ENCODE measurements at places on chromosomes 4 and X. TPM values are rescaled to one million over a fixed set of nuclear protein-coding genes. Genes with fewer than 3 reads are reported as not detected.
A peak's percentile ranks its signal among the peaks of the same experiment; 100 is the strongest.

DNA sequence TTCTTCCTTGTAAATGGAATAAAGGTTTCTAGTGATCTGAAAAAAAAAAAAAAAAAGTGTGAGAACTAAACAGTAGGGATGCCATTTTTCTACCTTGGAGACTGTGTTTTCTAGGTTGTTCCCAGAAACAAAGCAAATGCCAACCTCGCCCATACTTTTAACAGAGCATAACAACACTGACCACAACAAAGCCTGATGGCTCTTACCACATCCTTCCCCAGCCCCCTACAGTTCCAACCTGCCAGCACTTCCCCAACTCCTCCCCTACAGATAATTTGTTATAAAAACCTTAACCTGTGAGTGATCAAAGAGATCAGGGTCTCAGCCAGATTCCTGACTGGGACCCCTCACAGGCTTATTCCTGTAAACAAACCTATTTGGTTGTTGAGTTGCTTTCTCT lies 940.0 kb downstream of the SH3BGRL start:
- no peak for DNase-seq
- H3K27ac ChIP-seq = no peak overlapping the region
- no peak overlapping the region for H3K4me3 ChIP-seq
- H3K4me1 ChIP-seq = no peaks in the 10 kb centered on the region
- no peaks in the 10 kb centered on the region for H3K27me3 ChIP-seq

- H3K27me3 ChIP-seq = no peaks in the 10 kb centered on the region
- no peaks in the 10 kb centered on the region for H3K36me3 ChIP-seq
- DNase-seq = no peak
Measured at GRCh38 chrX:154596290-154596929, 11.5 kb downstream of the CTAG1A start.

DNA sequence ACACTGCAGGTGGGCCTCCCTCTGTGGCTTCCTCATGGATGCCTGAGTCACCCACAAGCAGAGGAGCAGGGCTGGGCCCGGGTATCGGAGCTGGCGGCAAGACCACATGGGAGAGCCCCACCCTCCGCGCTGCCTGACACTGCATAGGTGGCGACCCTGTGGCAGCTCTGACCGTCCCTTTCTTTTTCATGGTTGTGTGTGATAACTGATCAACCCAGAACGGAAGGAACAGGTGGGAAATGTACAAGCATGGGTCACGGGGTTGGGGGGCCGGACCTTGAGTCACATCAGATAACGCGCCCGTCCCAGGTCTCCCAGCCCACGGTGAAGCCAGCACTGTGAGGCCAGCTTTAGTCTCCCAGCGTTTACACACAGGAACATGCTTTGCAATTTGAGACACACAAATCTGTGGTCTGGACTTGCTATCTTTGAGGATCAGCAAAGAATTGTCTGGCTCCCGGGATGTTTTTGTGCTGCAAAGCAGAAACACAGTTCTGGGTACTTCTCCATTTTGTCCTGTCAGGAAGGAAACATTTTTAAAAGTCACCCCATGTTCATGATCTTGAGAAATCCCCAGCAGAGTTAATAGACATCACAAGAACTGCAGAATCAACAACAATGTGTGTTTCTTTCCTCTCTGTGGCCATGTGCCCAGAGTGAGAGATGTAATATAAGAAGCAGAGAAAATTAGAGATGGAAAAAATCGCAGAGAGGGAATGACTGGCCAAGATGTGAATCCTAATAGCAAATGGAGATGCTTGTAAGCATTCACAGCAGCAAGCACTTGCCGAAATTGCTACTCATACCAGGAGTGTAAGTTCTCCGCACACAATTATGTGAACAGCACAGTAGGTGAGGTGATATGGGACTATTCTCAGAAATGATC lies 70.1 kb upstream of the CBR4 start:
- DNase-seq = peak; percentile 58
- H3K4me3 ChIP-seq = peak overlapping the region; percentile 32
- H3K27me3 ChIP-seq = no peaks in the 10 kb centered on the region
- H3K36me3 ChIP-seq = no peaks in the 10 kb centered on the region
- no peaks in the 10 kb centered on the region for H3K4me1 ChIP-seq
- peak overlapping the region; percentile 90 for H3K27ac ChIP-seq

GRCh38 chr4:170259631-170260153 lies 169.9 kb upstream of the AADAT start:
- peak; percentile 23 for DNase-seq
- no peak overlapping the region for H3K27ac ChIP-seq
- no peaks in the 10 kb centered on the region for H3K36me3 ChIP-seq
- no peaks in the 10 kb centered on the region for H3K27me3 ChIP-seq

KLHL13 gene
- 3.4 TPM for polyA plus RNA-seq

DNA sequence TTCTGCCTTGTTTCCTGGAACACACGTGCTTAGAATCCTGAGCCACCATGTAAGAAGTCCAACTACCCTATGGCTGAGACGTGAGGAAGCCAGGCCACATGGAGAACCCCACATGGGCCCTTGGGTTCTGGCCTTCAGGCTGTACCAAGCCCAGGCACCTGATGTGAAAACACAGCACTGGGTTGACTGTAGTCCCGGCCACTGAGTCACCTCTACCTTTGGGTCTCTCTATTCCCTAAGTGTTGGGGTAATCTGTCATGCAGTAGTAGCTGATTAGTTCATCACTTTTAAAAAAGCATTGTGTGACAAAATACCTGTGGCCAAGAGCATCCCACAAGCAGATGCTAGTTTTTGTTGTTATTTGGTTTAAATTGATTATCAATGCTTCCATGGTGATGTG lies 24.3 kb downstream of the CFAP97 start:
- peaks cover 13% of the 10 kb centered on the region for H3K36me3 ChIP-seq
- H3K4me1 ChIP-seq = no peaks in the 10 kb centered on the region

DNA sequence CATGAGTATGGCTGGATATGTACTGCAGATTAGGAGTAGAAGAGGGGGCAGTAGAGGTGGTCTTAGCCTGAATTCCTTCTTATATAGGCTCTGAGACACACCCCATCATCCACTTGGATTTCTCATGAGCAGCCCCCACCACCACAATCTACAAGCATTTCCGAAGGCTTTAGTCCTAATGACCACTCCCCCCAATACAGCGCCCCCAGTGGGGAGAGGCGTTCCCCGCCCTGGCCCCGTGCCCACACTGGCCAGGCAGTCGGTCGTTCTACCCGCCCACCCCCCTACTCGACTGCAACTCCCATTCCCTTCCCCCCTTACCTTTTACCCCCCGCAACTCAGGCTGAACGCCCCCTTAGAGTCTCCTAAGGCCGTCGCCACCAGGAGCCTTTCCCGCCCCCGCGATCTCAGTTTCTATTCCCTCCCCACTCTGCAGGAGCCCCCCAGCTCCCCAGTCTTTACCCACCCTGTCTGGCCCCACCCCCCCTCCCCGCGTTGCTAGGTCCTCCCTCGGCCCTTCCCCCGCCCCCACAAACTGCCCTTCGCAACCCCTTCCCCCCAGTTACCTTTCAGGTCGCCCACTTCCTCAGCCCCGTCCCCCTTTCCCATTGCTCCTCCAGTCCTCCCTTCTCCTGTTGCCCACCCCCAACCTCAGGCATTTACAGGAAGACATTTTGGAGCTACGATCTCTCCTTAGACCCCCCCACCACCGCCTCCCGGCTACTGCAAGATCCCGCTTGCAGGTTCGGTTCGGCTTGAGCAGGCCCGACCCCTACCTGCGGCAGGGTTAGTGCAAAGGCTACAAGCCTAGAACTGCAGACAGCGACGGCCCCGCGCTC lies 468 bp downstream of the ZMYM3 start:
- H3K4me1 ChIP-seq = no peaks in the 10 kb centered on the region
- H3K27me3 ChIP-seq = no peaks in the 10 kb centered on the region
- H3K36me3 ChIP-seq = peaks cover 6% of the 10 kb centered on the region
- H3K4me3 ChIP-seq = peak overlapping the region; percentile 84
- DNase-seq = peak; percentile 68

AREG gene
- polyA plus RNA-seq = 1.6 TPM

DNA sequence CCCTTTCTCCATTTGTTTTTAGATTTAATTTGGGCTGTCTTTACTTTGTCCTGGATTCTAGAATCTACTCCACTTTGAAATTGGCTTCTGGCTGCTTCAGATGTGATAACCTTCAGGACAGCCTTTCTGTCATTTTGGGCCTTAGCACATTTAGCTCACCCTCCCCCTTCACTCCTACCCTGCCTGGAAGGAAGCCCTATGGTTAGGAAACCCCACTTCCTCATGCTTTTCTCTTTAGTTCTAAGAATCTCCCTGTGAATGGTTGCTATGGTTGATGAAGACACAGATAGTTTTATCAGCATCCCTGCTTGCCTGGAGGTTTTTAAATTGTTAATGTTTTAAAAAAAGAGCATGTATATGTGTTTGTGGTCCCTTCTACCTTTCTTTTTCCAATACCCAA lies 100.7 kb upstream of the PTPN13 start:
- no peaks in the 10 kb centered on the region for H3K4me1 ChIP-seq
- no peaks in the 10 kb centered on the region for H3K27me3 ChIP-seq
- no peaks in the 10 kb centered on the region for H3K36me3 ChIP-seq
- DNase-seq = no peak
- H3K4me3 ChIP-seq = no peak overlapping the region
